OCI-M1 (cell line): ENCODE measurements at places on chromosomes 6 and 20.
A peak's percentile ranks its signal among the peaks of the same experiment; 100 is the strongest.

DNA sequence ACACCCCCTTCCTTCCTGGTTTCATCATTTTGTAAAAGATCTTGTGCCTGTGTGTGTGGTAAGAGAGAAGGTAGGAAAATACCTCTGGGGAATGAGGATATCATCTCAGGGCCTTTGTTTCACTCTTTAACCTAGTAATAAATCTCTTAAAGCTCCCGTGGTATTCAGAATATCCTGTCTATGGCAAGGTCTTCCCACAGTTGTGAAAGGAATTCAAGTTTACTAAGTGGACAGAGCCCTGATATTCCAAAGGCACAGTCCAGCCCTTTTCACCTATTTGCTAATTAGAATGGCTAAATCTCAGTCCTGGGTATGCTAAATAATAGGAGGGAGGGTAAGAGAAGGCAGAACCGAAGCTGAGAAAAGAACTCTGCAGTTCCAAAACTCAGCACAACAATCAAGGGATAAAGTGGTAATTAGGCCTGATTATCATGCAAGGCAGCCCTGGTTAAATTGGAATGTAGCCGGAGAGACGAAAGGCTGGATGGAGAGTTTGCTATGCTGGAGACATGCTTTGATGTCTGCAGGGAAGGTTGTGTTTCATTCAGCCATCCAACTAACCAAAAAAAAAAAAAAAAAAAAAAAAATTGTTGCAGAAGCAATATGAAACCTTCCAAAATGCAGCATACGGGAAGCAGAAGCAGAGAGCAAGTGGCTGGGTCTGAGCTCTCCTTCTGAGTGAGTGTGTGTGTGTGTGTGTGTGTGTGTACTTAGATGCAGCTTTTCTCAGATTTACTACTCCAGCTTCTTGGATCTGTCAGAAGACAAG, 28.5 kb upstream of the PIM1 start:
- no peak for DNase-seq

GRCh38 chr6:148947621-148948444, 201.0 kb downstream of the UST start:
- DNase-seq: peak; percentile 87

- no peak for DNase-seq
Measured at GRCh38 chr6:82832811-82833210, 232.8 kb downstream of the UBE3D start.

- no peak for DNase-seq
Measured at GRCh38 chr6:70956451-70957283, at the start of gene B3GAT2. B3GAT2 (minus strand) TSS chr6:70957060; CDS start chr6:70956429, 631 bp downstream.

- peak; percentile 59 for DNase-seq
Measured at GRCh38 chr20:37693242-37693634, 592 bp upstream of the CTNNBL1 start.

DNA sequence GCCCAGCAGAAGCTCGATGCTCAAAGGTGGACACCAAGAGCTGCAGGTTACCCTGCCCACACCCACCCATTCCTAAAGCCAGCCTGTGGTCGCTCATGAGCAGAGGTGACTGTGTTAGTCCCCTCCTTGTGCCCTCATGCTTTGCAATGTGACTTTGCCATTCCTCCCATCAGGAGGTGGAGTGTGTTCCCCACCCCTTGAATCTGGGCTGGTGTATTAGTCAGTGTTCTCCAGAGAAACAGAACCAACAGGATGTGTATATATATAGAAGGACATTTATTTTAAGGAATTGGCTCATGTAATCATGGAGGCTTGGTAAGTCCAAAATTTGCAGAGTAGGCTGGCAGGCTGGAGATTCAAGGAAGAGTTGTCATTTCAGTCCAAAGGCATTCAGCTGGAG, 54.4 kb upstream of the RNF24 start:
- no peak for DNase-seq

DNA sequence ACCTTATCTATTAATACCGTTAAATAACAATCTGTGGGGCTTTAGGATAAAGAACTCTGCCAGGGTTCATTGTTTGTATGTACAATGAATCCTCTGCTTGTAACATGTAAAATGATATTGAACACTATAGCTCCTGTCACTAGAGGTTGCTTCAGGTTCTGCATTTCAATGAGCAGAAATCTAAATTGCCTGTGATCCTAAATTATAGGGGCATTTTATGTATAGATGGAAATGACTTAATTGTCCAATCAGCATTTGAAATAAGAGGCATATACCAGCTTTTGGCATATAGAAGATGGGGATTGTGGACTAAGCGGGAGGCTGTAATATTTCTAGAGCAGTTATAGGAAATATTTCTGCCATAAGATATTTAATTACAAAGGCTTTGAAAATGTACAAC, 2.0 kb downstream of the NCOA3 start:
- DNase-seq: peak; percentile 33

DNA sequence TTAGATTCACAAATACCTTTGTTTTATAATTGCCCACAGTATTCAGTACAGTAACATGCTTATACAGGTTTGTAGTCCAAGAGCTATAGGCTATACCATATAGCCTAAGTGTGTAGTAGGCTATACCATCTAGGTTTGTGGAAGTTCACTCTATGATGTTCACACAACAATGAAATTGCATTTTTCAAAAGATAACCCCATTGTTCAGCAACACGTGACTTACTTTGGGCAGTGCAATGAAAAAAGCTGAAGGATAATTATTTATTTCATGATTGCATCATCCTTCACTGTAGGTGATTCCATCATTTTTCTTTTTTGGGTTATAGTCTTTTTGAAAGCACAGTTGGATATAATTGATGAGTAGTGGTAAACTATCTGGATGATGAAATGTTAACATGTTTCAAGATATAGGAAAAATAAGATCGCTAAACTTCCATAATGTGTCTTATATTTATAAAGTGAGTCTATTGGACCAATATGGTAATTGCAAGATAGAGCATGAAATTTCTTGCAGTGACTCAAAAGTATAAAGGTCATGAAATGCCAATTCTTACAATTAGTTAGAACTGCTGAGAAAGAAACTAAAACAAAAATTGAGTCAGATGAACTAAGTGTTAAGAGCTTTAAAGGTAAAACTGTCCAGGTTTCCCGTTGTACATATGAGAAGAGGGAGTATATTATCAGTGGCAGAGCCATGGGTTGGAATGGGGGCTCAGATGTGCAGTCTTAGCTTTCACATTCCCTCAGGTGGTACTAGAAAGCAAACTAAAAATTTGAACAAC, 164.4 kb downstream of the ZFAND3 start:
- peak; percentile 91 for DNase-seq

DNA sequence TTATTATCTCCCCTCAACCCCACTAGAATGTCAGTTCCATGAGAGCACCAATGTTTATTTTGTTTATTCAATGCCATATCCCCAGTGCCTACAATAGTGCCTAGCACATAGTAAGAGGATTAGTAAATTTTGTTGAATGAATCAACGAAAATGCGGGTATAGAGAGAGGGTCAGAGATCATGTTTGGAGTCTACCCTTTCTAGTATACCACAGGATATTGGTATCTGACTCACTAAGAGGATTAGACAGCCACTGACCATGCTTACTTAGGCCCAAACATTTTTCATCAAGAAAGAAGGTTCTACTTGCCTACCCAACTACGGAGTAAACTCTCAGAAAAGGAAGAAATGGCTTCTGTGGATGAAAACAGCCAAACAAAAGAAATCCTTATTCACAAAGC, 356.8 kb downstream of the BTBD9 start:
- no peak for DNase-seq

- no peak for DNase-seq
Measured at GRCh38 chr20:24630486-24631172, 161.2 kb downstream of the SYNDIG1 start.

GRCh38 chr20:38214256-38215193, 46.0 kb downstream of the KIAA1755 start:
- DNase-seq: no peak

DNA sequence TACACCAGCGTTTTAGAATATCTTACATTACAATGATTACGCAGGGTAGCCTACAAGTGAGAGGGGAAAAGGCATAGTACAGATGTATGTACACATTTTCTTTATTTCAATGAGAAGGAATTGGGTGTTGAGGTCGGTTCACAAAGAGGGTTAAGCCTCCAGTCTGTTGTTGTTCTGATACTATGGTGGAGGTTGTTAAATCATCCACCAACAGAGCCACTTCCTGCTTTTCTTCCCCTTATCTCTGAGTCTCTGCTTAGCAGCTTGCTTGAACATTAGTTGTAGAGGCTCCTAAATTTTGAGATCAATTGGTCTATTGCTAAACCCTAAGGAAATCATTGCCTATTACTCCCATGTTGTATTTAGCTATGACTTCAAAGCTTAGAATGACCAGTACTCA, 7.3 kb downstream of the RGS17 start:
- peak; percentile 89 for DNase-seq

DNA sequence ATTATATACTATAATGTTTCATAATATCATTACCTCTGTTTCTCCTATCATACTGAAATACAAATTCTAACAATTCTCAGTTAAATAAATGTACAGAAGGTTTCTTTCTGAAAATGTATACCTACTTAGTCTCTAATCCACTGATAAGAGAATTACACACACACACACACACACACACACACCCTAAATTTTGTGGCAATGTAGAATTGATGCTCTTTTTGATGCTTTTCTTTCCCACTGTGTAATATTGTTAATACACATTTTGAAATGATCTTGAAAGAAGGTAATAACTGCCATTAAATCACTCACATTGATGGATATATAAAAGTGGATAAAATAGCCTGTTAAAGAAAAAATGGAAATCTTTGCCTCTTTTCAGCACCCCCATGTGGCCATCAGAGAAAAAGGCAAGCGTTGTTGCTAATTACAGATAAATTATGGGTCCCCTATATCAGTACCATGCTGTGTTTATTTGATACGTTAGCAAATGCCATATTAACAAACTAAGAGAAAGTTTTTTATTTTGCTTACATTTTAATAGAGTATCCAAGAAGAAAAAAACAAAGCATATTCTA, 76.6 kb upstream of the VGLL2 start:
- DNase-seq: peak; percentile 47

- DNase-seq: peak; percentile 34
Measured at GRCh38 chr6:57019434-57019833, 27.1 kb upstream of the KIAA1586 start.

- no peak for DNase-seq
Measured at GRCh38 chr6:114064862-114065261, 93.9 kb upstream of the HDAC2 start.

GRCh38 chr6:163289447-163289846, 125.1 kb upstream of the QKI start:
- DNase-seq: no peak

DNA sequence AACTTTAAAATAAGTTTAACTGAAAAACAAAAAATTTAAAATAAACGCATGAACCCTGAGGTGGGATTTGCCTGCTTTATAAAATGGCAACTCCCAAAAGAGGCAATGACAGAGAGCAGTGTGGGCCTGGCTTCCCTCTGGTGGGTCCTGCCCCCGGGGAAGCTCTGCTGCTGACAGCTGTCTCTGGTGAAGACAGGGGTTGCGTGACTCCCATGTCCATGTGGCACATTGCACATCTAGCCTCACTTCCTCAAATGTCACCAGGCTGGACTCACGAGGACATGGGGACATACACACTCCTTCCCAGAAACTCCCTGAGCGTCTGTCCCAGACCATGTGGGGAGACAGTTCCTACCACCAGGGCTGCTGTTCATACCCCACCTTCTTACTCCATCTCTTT, 66.2 kb downstream of the ABHD12 start:
- DNase-seq: peak; percentile 5

- no peak for DNase-seq
Measured at GRCh38 chr20:38146628-38147027, 18.4 kb downstream of the TGM2 start.
